Germinal center (tissue), 1 donor: ENCODE measurements at places on chromosomes 6 and 20.

DNA sequence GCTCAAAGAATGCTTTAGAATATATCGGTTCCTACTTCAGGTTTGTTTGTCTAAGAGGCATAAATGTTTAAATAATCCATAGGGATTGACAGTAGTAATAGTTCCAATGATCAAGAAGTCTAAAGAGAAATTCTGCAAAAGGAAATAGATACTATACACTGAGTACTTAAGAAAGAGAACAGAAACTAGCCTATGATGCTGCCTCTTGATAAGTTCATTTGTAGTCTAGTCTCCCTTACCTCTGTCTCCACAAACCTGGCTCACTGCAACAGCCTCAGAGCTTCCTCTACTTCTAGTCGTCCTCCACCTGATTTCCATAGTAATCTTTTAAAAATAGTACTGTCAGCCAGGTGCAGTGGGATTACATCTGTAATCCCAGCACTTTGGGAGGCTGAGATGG lies 511.8 kb downstream of the LMBRD1 start:
- no peak for DNase-seq

- no peak for DNase-seq
These were observed 44.0 kb upstream of the UBR2 start for GRCh38 chr6:42519779-42520178.

DNA sequence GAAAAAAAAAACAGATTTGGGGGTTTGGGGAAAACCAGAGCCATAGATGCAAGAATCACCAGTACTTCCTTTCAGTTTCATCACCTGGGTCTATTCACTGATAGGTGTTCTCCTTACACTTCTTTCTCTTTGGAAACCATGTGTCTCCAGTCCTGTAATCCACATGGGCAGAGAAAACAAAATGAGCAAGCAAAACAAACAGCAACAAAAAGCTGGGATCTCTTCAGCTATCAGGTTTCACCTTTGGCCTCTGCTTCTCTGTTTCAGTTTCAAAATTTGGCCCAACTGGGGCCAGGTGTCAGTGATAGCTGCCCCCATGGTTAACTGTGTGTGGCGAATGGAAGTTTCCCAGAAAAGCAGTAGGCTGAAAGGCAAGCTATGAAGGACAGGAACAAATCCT lies 220.0 kb upstream of the THBS2 start:
- DNase-seq, result no peak

- DNase-seq, result no peak
These were observed 119.1 kb downstream of the CHD6 start for GRCh38 chr20:41499064-41499463.

GRCh38 chr20:25535762-25536161 lies 49.6 kb downstream of the NINL start:
- no peak for DNase-seq

DNA sequence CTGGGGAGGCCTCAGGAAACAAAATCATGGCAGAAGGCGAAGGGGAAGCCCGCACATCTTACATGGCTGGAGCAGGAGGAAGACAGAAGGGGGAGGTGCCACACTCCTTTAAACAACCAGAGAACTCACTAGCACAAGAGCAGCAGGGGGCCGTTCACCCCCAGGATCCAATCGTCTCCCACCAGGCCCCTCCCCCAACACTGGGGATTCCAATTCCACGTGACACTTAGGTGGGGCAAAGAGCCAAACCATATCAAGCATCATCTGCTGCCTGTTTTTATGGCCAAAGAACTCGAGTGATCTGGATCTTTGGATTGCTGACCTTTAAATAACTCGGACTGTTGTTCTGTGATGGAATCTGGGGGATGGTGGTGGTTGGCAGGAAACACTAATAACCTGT lies 28.0 kb downstream of the PNLDC1 start:
- DNase-seq, result no peak
